Pulmonary artery endothelial cell (primary cell): ENCODE measurements at places on chromosomes 16 and 17. TPM values are rescaled to one million over a fixed set of nuclear protein-coding genes. Genes with fewer than 3 reads are reported as not detected.

SGSM2 gene
- 34.0 and 38.1 TPM in 2 replicates for total RNA-seq

GRCh38 chr16:13767215-13767614 lies 152.7 kb upstream of the ERCC4 start:
- no peak for DNase-seq

- DNase-seq: no peak
Measured at GRCh38 chr17:71098071-71098470, 928.7 kb downstream of the KCNJ2 start.

DNA sequence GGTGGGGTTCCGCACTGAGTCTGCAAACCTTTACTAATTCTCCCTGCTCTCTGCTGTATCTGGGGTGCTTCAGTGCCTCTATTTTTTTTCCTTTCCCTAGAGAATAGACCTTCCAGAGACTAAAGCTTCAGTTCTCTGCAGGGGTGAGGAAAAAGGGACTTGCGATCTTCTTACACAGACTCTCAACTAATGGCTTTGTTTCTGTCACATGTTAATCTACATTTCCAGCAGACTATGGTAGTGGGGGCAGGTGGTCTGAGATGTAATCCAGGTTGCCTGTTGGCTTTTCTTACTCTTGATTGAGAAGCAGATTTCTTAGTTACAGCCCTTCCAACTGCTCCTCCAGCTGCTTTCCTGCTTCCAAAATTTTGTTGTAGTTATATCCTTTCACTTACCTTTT lies 229.0 kb upstream of the NLRP1 start:
- DNase-seq: no peak

DGKE gene
- 6.9 and 12.3 TPM in 2 replicates for total RNA-seq

DNA sequence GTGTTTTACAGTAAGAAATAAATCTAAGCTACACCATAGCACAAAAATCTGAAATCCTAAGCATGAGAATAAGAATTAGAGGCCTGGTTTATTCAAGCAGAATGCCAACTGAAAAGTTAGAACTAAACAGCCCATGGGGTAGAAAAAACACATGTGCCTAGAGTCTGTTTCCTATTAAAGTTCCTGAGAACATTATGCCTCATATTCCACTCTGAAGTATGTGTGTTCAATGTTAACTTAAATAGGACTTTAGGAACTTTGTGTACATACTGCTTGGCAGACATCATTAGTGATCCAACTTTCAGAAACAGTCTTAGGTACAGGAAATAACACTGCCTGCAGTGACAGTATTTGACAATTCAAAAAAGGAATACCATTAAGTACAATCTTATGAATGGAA lies 18.2 kb downstream of the HEATR6 start:
- DNase-seq: no peak

GRCh38 chr16:56279132-56279531 lies 87.8 kb downstream of the GNAO1 start:
- no peak for DNase-seq

DNA sequence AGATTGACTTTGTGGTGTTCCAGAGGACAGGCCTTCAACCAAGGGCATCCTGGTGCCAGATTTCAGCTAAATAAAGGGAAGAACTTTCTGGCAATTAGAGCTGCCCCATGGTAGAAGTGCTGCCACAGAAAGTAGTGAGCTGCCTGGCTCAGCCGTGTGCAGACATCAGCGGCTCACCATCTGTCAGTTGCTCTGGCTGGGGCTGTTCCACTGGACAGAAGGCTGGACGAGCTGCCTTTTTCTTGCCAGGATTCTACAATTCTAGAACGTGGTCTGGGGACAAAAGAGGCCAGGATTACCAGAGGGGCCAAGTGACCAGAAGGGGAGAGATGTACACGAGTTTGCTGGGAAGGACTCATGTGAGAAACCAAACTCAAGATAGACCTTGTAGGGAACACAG lies 107.0 kb upstream of the RPL38 start:
- DNase-seq: no peak

DNA sequence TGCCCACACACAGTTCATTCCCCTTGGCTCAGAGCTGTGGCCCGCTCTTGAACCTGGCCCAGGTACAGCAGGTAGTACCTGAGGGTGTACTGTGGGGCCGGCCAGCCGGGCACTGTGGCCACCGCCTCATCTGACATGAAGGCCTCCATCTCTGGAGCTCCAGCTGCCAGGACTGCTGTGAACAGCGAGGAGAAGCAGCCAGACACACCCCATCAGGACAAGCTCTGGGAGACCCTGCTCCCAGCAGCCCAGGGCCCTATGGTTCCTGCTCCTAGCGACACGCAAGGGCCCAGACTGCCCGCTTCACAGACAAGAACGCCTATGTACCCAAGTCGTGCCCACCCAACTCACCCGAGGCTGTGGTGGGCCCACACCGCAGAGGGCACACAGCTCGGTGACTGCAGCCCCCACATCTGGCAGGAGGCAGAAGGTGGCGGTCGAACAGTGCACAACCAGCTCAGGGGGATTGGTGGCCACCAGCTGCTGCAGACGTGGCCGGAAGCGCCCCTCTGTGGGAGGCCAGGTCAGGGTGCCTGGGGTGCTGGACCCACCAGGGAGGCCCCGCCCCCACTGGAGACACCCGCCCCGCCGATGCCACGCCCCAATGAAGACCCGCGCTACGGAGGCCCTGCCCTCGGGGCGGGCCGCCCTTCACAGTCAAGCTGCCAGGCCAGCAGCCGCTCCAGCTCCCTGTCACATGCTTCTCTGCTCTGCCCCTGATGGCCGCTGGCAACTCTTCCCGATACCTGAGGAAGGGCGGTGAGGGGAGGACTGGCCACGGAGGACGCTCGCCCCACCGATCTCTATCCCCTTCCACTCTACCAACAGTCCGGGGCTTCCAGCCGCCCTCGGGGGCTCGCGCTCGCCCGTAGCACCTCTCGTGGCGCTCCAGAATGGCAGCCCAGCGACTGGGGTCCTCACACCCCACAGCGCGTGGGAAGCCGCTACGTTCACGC lies 1.1 kb upstream of the STUB1 start:
- DNase-seq: no peak

CDC42EP4 gene
- 21.4 and 34.2 TPM in 2 replicates for total RNA-seq

GRCh38 chr17:37711113-37711512 lies 33.7 kb downstream of the HNF1B start:
- no peak for DNase-seq

GRCh38 chr16:73047221-73047535 lies 750 bp downstream of the ZFHX3 start:
- DNase-seq: no peak

DNA sequence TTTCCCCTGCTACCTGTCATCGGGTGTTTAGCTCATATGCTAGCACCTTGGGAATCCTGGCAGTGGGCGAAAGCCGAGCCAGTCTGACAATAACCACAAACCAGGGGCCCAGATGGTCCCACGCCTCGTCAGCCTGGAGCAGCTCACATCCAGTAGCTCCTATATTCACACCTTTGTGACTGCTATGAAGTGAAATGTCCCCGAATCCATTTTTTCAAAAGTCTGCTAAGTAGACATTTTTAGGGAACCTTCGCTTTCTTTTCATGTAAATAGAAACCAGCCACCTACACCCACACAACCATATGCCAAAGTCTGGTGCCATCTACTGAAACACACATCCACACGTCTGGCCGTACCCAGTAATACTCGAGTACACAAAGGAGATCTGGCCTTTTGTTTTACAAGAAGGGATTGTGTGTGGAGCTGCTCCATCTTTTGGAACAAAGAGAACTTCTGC lies 176.8 kb downstream of the SLC39A11 start:
- DNase-seq: no peak

GUCY2D gene
- total RNA-seq: not detected in 2 replicates

GRCh38 chr16:29804020-29804419 lies 2.3 kb upstream of the MAZ start:
- no peak for DNase-seq

TNP2 gene
- not detected in 2 replicates for total RNA-seq

DNA sequence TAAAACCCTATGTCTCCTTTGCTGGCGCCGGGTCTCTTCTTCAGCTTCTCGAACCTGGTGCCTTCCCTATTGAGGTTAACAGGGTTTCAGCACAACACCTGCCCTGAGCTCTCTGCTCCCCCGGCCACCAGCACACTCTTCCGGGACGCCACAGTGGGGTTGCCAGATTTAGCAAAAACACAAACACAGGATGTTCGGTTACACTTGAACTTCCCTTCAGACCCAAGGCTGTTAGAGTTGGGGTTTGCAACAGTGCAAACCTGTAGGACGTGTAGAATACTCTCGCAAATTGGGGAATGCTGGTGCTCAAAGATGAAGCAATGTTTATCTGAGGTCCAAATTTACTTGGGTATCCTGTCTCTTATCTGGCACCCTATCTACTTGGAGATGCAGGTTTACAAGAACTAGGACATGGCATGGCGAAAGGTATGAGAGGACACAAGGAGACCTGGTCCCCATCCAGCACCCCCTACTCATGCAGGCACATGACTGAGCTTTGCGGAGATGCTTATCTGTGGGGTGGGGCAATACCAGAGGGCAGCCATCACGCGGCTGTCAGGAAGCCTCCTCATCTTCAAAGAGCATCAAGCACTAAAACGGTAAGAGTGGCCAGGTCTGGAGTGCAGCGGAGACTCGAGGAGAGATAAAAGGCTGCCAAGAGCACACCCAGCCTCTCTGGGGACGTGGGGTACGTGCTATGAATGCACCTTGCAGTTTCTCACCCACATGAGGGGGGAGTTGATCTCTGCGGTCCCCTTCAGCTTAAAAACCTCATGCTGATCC lies 52.8 kb downstream of the SDK2 start:
- no peak for DNase-seq

- no peak for DNase-seq
Measured at GRCh38 chr17:4808378-4808767, 1.4 kb downstream of the PLD2 start.

KRT33A gene
- total RNA-seq: not detected in 2 replicates

- no peak for DNase-seq
Measured at GRCh38 chr17:52106638-52107261, 51.8 kb downstream of the CA10 start.

ZNF821 gene
- 4.7 and 5.2 TPM in 2 replicates for total RNA-seq

CDK3 gene
- 1.1 and 1.2 TPM in 2 replicates for total RNA-seq

GRCh38 chr16:59840169-59840568 lies 1106.1 kb upstream of the GOT2 start:
- no peak for DNase-seq

GRCh38 chr17:7179317-7180254 lies at the start of gene ASGR1:
TSS of gene ASGR1 (minus strand) at chr17:7179370. CDS start at chr17:7178563, 807 bp downstream.
- DNase-seq: no peak

PTX4 gene
- total RNA-seq: not detected in 2 replicates

GRCh38 chr16:5463820-5464219 lies 366.2 kb upstream of the EEF2KMT start:
- no peak for DNase-seq

DNA sequence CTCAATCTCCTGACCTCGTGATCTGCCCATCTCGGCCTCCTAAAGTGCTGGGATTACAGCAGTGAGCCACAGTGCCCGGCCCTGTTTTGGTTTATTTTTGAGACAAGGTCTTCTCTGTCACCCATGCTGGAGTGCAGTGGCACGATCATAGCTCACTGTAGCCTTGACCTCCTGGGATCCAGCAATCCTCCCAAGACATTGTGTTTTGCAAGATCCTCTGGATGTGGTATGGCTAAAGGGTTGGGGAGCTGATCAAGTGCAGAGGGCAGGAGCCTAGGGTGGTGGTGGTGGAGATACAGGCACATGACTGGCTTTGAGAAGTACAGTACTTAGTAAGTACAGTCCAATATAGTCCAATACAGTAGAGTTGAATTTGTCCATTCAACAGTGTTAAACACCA lies 16.6 kb upstream of the TNS4 start:
- DNase-seq: no peak

DNA sequence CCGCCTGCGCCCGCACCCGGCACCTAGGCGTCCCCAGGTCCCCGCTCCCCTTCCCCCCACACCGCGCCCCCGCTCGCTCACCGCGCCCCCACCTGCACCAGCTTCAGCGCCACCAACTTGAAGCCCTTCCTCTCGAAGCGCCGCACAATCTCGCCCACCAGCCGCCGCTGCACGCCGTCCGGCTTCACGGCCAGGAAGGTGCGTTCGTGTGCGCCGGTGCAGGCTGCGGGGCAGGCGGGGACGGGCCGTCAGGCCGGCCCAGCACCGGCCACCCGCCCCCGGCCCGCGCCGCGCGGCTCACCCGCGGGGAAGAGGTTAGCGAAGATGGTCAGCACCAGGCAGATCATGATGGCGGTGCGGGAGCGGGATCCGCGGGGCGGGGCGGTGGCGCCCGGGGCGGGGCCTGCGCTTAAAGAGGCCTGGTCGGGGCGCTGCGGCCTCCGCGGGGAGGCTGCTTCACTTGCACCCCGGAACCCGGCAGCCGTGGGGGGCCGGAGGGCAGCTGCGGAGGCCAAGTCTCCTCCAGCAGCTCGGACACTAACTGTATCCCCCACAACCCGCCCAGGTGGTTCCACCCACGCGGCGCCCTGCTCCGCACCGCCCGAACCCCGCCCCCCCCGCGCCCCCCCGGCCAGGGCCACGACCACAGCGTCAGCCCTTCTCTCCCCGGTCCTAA lies at the start of gene NME3:
NME3 (minus strand) TSS at position 356 of the 676 bp plus-strand sequence; CDS start at position 347, 9 bp downstream.
- no peak for DNase-seq

GRCh38 chr16:79151-80054 lies 1.4 kb downstream of the MPG start:
- DNase-seq: no peak

DNA sequence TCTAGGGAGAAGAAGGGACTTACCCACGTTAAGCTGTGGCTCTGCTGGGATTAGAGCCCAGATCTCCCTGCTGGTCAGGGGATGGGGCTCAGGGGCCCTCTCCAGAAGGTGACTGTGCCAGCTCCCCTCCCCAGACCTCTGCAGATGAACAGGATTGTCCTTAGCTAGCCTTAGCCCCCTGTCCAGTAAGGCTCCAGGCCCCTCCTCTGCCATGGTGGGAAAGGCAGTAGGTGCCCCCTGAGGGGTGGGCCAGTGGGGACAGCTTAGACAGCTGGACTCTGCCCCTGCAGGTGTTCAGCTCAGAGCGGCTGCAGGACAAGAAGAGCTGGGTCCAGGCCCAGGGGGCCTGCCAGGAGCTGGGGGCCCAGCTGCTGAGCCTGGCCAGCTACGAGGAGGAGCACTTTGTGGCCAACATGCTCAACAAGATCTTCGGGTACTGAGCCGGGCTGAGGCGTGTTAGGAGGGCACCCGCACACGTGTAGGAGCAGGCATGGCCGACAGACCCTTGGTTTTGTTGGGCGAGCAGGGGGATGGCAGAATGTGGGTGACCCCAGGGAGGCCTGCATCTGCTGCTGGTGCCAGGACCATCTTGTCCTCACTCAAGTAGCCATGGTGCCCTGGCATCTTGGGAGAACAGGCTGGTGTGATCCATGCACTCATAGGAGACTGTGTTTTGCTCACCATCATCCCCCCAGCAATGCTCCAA lies 50.9 kb downstream of the MRC2 start:
- no peak for DNase-seq

EPX gene
- total RNA-seq: not detected in 2 replicates

GPR139 gene
- total RNA-seq: not detected in 2 replicates
